ACHN (cell line): ENCODE measurements at places on chromosomes 3 and 15.

DNA sequence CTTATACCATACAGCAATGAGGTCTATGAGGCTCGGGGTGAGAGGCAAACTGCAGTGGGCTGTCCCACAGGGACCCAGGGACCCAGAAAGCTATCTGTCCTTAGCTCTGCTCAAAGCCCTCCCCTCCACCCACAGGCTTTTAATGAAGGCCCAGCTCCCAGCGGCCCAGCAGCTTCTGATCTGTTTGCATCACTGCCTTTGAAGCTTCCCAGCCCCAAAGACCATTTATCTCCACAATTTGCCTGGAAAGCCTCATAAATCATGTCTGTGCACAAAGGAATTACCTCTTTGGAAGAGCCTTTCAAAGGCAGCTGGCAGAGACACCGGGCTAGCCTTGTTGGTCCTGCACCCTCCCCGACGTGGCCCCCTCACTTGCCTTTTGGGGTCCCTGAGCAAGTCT, 123.9 kb downstream of the RAB11A start:
- DNase-seq = no peak

- DNase-seq = no peak
These were observed 42.5 kb downstream of the IL16 start for GRCh38 chr15:81239190-81239589.

DNA sequence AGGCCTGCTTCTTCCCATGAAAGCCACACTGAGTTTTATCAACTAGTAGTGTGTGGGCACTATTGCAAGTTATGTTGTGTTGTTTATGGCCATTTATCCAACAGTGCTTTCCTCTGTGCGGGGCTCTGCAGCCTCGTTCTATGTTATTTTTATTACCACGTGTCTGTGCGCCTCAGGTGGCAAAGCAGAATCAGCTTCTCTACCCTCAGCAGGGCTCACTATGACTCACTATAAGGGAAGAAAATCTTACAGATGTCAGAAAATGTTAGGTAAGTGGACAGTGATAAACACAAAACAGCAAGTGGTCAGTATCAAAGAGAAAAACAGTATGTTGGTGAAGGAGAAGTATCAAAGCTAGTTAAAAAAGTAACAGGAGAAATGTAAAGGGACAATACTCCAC, 61.4 kb downstream of the MOBP start:
- no peak for DNase-seq

- DNase-seq = peak; percentile 27
These were observed 16.4 kb upstream of the PRR20G start for GRCh38 chr3:127304121-127304744.

- no peak for DNase-seq
These were observed 80.1 kb downstream of the ST8SIA2 start for GRCh38 chr15:92473756-92474155.

DNA sequence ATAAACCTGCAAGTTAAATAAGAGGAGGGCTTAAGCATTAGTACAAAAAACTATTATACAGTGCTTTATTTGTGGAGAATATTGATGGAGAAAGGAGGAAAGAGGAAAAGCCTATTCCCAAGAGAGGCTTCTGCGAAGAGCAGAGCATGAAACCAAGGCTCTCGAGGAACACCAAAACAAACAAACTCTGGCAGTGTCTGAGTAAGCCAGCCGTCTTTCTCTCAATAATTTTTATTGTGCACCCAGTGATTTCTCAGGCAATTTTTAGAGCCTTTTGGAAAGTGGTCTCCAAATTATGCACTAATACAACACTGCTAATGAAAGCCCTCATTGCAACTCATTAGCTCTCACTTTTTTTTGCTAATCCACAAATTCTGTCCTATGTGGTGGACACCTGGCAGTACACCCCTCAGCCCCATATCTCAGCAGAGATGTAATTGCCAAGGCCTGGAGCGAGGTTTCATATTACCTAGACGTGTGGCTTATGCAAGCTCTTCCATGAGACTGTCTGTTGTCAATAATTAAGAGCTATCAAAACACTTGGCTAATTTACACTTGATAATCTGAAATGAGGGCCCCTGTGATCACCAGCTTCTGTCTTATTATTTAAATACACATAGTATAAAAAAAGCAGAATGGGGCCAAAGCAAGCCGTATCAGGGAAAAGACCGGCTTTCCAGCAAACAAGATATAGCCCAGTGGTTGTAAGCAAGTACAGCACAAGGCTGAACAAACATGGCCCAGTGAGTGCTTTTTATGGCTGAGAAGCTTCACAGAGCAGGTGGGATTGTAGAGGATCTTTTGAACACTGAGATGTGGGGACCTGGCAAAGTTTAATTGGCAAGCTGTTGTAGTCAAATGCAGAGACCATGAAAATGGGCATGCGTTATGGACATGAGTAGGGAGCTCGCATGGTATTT, 216.9 kb downstream of the ROBO2 start:
- no peak for DNase-seq

DNA sequence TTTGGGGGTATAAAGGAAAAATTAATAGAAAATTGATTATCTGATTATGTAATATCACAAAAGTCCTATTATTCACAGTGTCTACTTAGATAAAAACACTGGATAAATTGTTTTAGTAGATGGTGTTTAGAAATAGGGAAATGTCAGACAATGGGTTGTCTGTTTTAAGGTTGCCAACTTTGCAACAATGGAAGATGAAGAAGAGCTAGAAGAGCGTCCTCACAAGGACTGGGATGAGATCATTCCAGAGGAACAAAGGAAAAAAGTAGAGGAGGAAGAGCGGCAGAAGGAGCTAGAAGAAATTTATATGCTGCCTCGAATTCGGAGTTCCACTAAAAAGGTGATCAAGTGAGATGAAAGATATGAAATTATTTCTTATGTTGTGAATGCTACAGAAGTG, 84.0 kb downstream of the CHD2 start:
- DNase-seq = no peak

DNA sequence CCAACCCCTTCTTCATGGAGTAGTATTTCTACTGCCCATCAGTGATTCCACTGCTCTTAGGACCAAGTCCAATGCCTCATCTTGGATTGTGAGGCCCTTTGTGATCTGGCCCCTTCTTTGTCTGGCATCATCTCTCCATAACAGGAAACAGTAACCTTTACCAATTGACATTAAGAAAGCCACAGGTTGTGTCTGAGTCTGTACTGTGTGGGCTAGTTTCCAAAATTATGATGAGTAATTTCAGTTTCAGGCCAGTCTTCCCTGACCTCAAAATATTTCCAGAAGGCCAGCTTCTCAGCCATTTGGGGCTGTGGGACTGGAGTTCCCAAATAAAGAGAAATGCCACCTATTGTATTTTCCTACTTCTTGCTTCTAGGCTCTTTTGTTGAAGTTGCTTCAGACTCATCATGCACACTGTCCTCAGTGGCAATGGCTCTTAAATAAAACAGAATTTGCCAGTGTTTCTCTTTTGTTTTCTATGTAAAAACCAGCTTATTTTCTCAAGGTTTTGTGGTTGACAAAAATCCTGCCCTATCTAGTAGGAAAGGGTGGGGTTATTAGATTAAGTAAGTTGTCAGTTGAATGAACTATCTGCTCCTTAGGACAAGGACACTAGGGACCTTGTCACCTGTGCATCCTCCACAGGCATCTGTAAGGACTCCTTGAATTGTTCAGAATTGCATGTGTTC, 47.0 kb upstream of the ACKR4 start:
- DNase-seq = no peak

GRCh38 chr3:124530916-124531315, 199.3 kb upstream of the UMPS start:
- no peak for DNase-seq

DNA sequence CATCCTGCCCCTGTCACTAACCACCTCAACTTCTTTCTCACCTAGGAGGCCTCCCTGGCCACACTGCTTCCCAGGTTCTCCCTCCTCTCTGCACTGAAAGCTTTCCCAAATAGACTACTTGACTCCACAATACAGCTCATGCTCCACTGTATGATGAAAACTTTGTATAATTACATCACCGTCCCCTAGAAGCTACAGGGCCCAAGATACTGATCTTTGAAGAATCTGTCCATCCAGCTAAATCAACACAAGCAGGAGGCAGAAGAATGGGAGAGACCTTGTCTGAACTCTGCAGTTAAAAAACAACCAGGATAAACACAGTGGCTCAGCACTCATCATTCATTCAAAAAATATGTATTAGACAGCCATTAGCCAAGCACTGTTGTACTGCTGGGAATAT, 26.4 kb upstream of the RPS17 start:
- no peak for DNase-seq

GRCh38 chr3:169172535-169172934, 491.0 kb downstream of the MECOM start:
- no peak for DNase-seq

DNA sequence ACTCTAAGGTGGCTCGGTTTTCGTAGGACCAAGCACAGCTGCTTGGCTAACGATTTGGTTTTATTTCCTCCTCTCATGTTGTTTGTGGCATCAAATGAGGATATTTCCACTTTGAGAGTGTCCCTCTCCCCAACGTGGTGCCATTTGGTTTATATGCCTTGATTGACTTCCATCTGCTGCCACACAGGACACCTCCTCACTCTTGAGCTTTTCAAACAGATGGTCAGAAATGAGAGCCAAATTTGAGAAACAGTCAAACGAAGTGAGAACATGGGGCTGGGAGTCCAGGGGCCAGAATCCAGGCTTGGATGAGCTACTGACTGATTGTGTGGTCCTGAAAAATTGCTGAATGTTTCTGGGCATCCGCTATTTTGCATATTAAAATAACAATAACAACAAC, 43.5 kb downstream of the CEMIP start:
- no peak for DNase-seq

DNA sequence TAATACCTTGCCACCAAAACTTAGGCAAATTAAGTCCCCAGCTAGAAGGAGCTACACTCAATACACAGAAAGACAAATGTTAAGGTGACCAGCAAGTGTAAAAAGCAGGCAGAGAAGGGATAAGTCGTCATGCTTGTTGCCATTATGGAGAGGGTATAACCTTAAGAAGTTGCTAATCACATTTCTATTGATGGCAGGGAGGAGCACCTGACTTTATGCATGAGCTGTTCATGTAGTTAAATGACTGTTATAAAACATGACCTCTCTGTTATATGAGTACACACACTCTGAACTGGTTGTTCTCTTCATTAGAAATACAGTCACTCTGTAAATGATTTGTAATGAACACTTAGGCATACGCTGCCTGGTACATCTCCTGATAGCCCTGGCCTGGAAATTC, 6.6 kb upstream of the CCNL1 start:
- no peak for DNase-seq

DNA sequence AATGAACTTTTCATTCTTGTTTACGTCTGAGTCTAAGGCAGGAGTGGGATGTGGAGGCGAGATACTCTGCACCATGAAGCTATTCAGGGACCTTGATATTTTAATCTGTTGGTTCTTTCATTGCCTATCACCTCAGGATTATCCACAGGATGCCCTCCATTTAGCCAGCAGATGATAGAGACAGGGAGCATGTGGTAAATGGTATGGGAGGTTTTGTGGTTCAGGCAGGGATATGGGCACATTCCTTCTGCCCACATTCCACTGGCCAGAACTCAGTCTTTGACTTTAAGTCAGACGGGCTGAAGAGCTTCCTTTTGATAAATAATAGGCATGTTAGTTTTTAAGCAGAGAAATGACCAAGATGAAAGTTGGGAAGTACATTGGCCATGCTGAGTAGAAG, 548.0 kb upstream of the CCDC54 start:
- no peak for DNase-seq

DNA sequence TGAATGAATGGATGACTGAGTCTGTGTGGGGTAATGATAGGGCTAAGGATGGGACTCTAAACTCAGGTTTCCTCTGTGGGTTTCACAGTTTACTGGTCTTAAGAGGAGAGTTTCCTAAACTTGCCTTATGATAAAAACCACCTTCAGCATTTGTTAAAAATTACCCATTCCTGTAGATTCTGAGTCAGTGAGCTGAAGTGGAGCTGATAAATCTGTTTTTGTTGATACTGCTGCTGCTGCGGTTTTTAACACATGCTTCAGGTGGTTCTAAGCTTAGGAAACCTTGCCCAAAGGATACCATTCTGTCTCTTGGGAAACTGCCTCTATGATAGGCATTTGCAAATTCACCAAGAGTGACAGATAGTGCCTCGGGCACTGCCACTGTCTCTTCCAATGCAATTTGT, 52.6 kb downstream of the MECOM start:
- DNase-seq = no peak

DNA sequence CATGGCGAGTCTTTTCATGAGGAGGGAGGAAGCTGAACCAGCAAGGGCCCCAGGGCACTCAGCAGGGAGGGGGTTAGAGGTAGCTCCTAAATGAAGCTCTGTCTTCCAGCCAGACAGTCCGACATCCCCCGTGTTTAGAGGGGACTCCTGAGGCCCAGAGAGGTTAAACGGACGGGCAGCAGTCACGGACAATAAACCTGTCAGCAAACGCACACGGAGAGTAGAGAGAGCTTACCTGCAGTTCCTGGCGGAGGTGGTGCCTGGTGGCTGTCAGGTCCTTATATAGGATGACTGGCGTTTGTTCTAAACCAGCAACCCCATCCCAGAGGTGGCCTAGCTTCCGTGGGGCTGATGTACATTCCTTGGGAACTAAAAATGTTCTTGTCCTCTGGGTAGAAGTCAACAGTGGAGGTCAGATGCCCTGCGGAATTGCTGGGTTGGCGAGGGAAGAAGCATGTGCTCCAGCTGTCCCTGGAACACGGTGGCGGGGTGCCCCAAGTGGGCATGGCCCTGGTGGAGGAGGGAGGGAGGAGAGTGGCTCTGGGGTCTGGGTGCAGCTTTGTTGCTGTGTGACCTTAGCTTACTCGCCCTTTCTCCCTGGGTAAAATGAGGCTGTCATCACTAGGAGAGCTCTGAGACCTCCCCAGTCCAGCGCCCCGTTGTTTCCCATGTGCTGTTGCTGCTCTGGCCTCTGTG, 2.1 kb downstream of the GHRL start:
- DNase-seq = no peak

GRCh38 chr3:186210852-186211500, 102.1 kb upstream of the ETV5 start:
- DNase-seq = no peak

GRCh38 chr3:15391007-15391406, 36.3 kb downstream of the METTL6 start:
- no peak for DNase-seq

GRCh38 chr15:75062706-75063105, 39.3 kb downstream of the PPCDC start:
- no peak for DNase-seq

- DNase-seq = peak; percentile 47
These were observed 29.0 kb upstream of the ZMAT3 start for GRCh38 chr3:179100652-179101051.
